ENCODE measurements at places on chromosomes 6 and 20.

- DNase-seq, result no peak
Observed at GRCh38 chr6:15129887-15130286, 116.0 kb upstream of the JARID2 start.

DNA sequence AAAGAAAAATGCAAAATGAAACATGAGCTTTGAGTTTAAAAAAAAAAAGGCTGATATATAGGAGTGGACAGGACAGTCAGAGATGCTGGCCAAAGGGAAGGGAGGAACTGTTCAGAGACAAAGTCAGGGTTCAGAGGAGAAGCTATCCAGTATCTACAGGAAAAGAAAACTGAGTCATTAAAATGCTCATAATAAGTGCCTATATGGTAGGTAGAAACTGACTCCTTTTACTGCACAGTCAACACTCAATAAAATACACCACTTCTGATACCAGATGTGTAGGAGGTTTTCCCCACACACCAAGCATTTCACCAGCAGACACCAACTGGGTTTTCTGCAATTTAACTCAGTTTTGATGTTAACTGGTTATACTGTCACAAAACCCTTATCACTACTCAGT is 32.9 kb downstream of the FRK start:
- DNase-seq, result no peak

- no peak for DNase-seq
Observed at GRCh38 chr6:134172706-134173365, 120.4 kb upstream of the SLC2A12 start.

- DNase-seq, result no peak
Observed at GRCh38 chr6:144500892-144501291, 215.8 kb downstream of the UTRN start.

DNA sequence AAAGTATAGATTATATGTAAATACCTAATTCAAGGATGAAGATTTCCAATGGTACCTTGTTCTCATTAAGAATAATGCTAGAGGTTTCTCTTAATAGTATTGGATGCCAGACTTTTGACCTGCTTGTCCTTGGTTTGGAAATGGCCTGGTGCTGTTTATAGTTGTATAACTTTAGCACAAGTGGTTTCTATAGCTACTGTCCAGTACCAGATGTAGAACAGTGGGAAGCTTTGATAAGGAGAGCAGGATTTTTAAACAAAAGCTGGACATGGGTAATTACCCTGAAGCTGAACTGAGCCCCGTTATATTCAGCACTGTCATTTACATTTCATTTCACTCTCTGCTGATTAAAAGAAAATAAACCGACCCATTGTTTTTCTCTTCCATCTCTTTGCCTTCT is 43.7 kb downstream of the TRMT11 start:
- DNase-seq, result no peak
